ENCODE measurements at places on chromosomes 2 and 18. TPM values are rescaled to one million over a fixed set of nuclear protein-coding genes. Genes with fewer than 3 reads are reported as not detected.

GRCh38 chr2:128090945-128091725 is at the start of gene UGGT1:
Gene UGGT1, plus strand, starts transcription at chr2:128091200. Its CDS starts 158 bp downstream, at chr2:128091358.
- DNase-seq = peak; percentile 96

ALKAL2 gene
- total RNA-seq = 50.6 TPM

- no peak for DNase-seq
These were observed 108.6 kb downstream of the AGPS start for GRCh38 chr2:177501186-177501585.

- no peak for DNase-seq
These were observed 182.3 kb downstream of the FAM210A start for GRCh38 chr18:13543811-13544732.

HOXD13 gene
- total RNA-seq = not detected

GRCh38 chr2:73350035-73350691 is 35.5 kb upstream of the ALMS1 start:
- DNase-seq = no peak

DNA sequence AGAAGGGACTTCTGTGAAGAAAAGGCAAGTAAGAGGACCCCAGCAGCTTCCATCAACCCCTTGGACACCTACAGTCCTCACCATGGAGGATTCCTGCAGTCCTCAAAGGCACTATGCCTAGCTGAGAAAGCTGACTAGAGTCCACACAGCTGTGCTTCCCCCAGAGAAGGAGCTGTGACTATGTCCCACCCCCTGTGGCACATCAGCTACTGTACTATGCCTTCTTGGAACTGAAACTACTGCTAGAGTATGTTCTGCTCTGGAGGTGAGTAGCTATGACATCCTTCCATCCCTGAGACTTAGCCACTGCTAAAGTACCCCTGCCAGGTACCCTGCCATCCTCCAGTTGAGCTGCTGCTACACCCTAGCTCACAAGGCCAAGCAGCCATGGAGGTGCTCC is 690.2 kb upstream of the CHAC2 start:
- DNase-seq = no peak

EFHD1 gene
- total RNA-seq = 0.31 TPM

PPP4R3B gene
- total RNA-seq = 34.2 TPM

DNA sequence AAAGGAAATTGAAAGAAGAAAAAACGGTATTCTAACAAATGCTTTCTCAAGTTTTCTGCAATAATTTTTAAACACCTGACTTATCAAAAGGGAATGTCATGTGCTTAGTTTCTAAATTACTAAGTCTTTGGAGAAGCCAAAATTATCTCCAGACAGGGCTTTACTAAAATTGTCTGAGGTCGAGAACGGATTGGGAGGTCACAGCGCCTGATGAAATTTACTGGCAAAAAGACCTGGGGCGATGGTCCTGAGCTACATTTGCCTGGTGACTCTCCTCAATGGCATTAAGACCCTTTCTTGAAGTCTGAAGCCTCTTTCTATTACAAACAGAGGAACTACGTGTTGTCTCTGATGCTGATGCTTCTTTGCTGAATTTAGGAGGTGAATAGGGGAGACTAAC is 291.8 kb upstream of the SESTD1 start:
- DNase-seq = no peak

ARHGEF4 gene
- 19.6 TPM for total RNA-seq

CXCR1 gene
- total RNA-seq = not detected

CDH7 gene
- not detected for total RNA-seq

SLC19A3 gene
- total RNA-seq = 3.9 TPM

DNA sequence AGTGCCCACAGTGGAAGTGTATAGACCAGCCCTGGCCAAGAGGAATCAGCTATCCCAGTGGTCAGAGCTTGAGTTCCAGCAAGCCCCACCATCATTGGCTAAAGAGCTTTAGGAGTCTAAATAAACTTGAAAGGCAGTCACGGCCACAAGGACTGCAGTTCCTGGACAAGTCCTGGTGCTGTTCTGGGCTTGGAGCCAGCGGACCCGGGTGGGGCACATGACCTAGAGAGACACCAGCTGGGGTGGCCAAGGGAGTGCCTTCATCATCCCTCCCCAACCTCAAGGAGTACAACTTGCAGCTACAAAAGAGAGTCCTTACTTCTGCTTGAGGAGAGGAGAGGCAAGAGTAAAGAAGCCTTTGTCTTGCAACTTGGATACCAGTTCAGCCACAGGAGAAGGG is 439.8 kb upstream of the TMEFF2 start:
- no peak for DNase-seq

- DNase-seq = no peak
These were observed 188.1 kb upstream of the FANCL start for GRCh38 chr2:58429014-58429875.

DNA sequence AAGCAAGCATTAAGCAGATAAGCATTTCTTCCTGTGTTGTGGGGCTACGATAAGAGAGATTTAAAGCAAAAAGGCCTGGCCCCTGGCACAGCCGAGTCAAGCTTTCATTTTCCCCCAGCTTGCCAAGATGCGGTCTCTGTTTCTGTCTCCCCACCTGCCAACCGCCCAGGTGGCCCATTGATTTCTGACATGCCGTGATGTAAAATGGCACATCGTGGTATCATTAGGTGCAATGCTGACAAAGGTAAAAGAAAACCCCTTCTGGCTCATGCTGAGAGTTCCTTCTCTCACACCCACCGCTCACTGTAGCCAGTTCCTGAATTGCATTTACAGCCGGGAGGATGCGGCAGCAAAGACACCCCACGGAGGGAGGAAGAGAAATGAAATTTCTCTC is 62.8 kb downstream of the BOD1L2 start:
- DNase-seq = no peak

PSMG2 gene
- total RNA-seq = 27.0 TPM

C2orf80 gene
- total RNA-seq = not detected

- DNase-seq = no peak
These were observed 193.7 kb downstream of the TRIB2 start for GRCh38 chr2:12910431-12910830.

- no peak for DNase-seq
These were observed 335.6 kb downstream of the PIK3C3 start for GRCh38 chr18:42290318-42291307.

DNA sequence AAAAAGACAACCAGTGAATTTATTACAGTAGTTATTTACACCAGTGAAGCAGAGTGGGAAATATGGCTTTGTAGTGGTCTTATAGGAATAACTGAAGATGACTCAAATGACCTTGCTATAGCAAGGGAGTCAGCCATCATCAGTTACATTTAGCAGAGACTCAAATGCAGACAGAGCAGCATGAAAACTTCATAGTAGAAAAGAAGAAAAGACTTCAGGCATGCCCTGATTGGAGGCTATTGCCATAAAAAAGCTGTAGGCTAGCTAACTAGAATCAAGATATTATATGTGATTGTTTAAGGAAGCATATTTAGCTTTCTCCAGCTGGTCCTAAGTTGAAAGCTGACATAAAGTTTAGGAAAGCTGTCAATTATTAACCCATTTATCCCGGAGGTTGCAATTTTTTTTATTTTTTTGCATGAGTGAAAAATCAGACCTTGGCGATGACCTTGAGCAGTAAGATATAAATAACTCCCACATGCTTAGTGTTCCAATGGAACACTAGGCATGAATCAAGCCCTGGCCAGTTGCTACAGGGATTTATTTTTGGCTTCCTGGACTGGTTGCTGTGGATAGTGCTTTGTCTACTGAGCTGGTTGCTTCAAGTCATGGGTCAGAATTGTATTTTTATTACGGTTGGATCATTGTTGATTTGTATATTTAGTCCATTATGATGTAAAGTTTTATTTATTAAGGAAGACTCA is 675.6 kb upstream of the VRK2 start:
- no peak for DNase-seq

GRCh38 chr2:72148837-72149555 is 1.3 kb upstream of the CYP26B1 start:
- no peak for DNase-seq

DNA sequence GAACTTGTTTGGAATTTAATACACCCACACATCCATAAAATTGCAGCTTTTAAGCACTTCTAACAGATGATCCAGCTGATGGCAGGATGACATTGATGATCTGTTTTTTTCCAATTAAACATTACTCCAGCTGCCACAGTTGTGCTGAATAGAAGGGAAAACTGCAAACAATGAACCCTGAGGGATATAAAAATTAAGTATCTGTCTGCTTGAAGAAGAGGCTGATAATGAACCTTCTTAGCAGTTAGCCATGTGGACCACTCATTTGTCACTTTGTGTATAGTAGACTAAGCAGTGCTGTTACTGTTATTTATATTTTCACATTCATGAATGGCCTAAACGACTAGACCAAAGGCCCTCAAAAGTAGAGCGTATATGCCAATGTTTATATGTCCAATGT is 1201.0 kb upstream of the LRRTM1 start:
- no peak for DNase-seq

DNA sequence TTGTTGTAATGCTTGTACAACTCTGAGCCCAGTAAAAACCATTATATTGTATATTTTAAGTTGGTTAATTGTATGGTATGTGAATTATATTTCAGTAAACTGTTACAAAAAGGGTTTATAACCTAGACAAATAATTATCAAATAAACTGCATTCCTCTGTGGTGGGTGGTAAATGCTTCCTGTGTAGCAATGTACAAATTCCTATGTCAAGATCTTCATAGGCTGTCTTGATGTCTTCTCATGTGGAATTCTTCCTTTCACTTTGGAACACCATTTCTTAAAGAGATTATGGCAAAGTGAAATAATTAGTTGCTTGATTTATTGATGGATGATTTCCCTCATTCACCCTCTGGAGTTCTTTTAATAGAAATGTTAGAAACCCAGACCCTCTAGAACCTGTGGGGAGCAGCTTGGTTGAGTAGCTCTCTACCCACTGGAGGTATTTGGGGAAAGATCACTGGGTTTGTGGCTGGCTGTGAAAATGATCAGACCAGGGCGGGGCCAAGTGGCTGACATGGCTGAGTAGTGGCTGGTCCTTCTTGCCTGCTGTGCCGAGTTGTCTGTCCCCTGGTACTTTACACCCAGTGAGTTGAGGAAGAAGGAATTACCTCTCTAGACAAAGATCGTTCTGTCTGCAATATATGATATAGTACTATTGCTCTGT is 22.4 kb upstream of the MGAT5 start:
- no peak for DNase-seq

DNA sequence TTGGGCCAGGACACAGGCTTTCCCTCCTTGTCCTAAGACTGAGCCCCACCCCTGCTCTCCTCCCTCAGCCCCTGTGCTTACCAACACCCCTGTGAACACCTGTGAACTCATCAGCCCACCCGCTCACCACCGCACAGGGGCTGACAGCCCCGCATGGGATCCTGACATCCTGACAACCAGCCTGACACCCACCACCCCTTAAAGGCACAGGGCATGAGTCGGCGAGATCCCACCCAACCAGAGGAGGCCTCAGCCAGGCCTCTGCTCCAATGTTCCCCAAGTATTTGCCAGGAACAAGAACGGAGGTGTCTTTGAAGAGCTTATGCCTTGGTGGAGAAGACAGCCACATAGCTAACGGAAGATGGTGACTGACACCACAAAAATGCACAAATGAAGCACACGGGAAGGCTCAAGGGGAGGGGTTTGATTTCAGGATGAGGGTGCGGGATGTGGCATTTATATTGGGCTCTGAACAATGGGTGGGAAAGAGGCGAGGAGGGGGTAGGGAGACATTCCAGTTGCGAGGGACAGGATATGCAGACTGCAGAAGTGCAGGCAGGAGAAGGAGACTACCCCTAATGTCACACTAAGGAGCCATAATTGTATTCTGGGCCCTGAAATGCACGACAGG is 11.0 kb downstream of the RAB11FIP5 start:
- DNase-seq = no peak

- DNase-seq = no peak
These were observed 201.2 kb upstream of the TNP1 start for GRCh38 chr2:217060951-217061547.

HADHB gene
- 58.8 TPM for total RNA-seq

SERPINB12 gene
- total RNA-seq = not detected

CHRNG gene
- not detected for total RNA-seq

DNA sequence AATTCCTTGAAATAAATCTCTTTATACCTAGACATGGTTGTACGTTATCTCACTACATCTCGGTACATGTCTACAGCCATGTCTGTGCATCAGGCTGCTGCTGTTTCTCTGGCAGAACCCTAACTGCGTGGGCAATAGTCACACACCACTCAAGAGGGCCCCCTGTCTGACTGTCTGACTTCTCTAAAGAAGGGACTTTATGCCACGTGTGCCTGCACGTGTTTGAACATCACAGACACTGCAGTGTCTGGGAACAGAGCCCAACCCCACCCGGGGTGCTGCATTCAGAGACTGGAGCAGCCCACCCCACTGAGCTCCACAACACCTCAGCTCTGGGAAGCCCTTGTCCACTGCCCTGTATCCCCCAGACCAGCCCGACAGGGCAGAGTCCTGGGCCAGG is 55.0 kb downstream of the KIF1A start:
- no peak for DNase-seq

TFCP2L1 gene
- 4.3 TPM for total RNA-seq

- no peak for DNase-seq
These were observed 121.6 kb downstream of the FAM210A start for GRCh38 chr18:13604786-13605185.

GRCh38 chr2:130378206-130378897 is 22.5 kb downstream of the PTPN18 start:
- DNase-seq = no peak
